ENCODE measurements at places on chromosomes 1 and 21. TPM values are rescaled to one million over a fixed set of nuclear protein-coding genes. Genes with fewer than 3 reads are reported as not detected.

The UBE2U gene
- not detected for total RNA-seq

DNA sequence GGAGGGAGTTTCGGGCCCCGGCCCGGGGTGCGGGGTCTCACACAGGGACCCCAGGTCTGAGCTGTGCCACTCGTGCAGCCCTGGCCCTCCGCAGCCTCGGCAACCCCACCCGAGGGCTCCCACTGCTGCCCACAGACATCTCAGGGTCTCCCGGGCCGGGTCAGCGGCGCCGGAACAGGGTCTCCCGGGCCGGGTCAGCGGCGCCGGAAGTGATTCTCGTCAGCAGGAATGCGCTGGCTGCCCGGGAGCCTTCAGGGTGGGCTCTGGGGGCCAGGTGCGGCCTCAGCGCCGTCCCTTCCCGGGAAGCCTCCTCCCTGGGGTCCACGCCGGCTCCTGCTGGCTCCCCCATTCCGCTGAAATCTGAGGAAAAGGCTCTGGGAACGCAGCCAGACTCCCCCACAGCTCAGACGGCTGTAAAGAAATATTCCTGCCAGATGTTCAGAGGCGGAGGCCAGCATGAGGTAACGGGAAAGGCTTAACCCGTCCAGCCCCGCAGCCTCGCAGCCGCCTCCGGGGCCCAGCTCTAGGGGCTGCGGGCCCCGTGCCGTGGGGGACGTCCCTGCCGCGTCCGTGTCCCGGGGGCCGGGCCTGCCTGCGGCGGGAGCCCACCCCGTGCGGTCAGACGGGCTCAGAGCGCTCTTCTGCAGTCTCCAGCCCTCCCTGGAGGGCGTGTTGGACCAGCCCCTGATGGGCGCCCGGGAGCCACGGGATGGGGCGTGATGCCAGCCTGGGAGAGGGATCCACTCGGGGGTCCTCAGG is 8.7 kb upstream of the COL6A1 start:
- peaks cover 34% of the 10 kb centered on the region for H3K4me1 ChIP-seq
- peaks cover 35% of the 10 kb centered on the region for H3K27me3 ChIP-seq
- H3K4me3 ChIP-seq = peak overlapping the region; percentile 52
- DNase-seq = no peak
- H3K27ac ChIP-seq = no peak overlapping the region

The IL12RB2 gene
- 3.6 TPM for total RNA-seq

DNA sequence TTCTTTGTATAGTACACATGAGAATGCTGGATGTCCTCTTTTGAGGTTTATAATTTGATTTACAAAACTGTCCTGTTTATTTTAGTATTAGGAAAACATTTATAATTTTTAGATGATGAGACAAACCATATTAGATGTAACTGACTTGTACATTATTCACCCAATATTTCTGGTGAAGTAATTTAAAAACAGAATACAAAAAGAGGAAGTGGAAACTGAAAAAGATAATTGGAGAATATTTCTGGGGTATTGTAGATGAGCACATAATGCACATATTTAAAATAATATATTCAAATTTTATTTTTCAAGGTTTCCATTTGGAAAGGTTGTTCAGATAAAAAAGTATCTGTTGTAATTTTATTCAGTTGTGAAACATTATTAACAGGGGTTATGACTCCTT is 40.7 kb downstream of the XPR1 start:
- no peak overlapping the region for H3K4me3 ChIP-seq
- no peak for DNase-seq
- H3K27me3 ChIP-seq = no peaks in the 10 kb centered on the region
- H3K36me3 ChIP-seq = no peaks in the 10 kb centered on the region

GRCh38 chr1:193479187-193479586 is 292.8 kb upstream of the B3GALT2 start:
- H3K27ac ChIP-seq = peak overlapping the region; percentile 68
- peaks cover 70% of the 10 kb centered on the region for H3K4me1 ChIP-seq
- no peaks in the 10 kb centered on the region for H3K27me3 ChIP-seq
- H3K4me3 ChIP-seq = no peak overlapping the region

DNA sequence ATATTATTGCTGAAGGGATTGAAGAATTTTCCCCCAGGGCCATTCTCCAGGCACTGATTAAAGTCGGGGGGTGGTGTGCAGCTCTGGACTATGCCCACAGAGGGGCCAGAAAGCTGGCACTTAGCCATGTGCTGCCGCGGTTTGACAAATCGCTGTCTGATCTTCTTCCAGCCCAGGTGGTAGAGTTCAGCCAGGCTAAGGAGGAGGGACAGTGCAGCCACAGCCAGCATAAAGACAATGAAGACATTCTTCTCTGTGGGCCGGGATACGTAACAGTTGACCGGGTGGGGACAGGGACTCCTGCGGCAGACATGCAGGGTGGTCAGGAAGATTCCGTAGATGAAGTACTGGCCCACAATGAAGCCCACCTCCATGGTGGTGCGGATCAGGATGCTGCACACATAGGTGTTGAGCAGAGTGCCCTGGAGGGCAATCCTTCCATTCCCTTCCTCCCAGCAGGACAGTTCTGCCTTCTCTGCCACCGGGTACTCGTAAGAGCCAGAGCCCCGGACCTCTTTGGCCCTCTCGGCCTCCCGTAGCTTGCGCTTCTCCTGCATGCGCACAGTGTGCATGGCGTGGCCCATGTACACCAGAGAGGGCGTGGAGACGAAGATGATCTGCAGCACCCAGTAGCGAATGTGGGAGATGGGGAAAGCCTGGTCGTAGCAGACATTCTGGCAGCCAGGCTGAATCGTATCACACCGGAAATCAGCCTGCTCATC is 1.9 kb downstream of the GJA5 start:
- peaks cover 20% of the 10 kb centered on the region for H3K4me1 ChIP-seq
- no peaks in the 10 kb centered on the region for H3K36me3 ChIP-seq
- DNase-seq = no peak
- H3K27ac ChIP-seq = no peak overlapping the region
- H3K27me3 ChIP-seq = no peaks in the 10 kb centered on the region

- no peaks in the 10 kb centered on the region for H3K27me3 ChIP-seq
- no peak overlapping the region for H3K27ac ChIP-seq
- no peak overlapping the region for H3K4me3 ChIP-seq
- no peak for DNase-seq
- H3K36me3 ChIP-seq = peaks cover 56% of the 10 kb centered on the region
- H3K4me1 ChIP-seq = peaks cover 47% of the 10 kb centered on the region
Observed at GRCh38 chr1:111184663-111185062, 15.8 kb downstream of the DENND2D start.

GRCh38 chr1:216902669-216903381 is 179.6 kb upstream of the ESRRG start:
- no peak overlapping the region for H3K4me3 ChIP-seq
- no peak overlapping the region for H3K27ac ChIP-seq
- H3K27me3 ChIP-seq = no peaks in the 10 kb centered on the region
- no peak for DNase-seq
- no peaks in the 10 kb centered on the region for H3K36me3 ChIP-seq

DNA sequence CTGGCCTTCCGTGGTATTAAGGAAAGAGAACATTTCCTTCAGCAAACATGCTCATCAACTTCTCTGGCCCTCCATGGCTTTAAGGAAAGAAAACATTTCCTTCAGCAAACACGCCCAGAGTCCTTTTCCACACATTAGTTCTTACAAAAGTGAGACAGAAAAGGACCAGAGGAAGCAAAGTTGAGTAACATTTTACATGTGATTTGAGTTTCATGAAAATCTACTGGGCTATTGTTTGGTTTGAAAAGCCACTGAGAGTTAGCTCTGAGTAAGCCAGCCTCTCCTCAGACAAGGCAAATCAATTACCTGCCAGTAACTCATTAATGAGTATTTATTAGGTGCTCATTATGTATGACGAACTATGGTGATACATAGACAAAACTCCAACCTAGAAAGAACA is 78.0 kb downstream of the NID1 start:
- no peak for DNase-seq
- no peaks in the 10 kb centered on the region for H3K36me3 ChIP-seq
- H3K4me1 ChIP-seq = no peaks in the 10 kb centered on the region
- no peak overlapping the region for H3K27ac ChIP-seq

DNA sequence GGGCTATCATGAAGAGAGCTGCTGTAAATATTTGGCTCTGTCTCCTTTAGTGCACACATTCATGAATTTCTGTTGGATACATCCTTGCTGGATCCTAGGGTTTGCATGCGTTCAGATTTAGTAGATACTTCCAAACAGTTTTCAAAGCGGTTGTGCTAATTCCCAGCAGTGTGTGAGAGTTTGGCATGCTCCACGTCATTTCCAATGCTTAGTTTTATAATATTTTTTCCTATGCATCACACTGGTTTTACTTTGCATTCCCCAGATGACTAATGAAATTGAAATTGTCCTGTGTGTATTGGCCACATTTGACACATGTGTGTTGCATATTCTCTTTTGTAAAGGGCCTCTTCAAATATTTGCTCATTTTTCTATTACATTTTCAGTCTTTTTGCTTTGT is 18.5 kb upstream of the AADACL3 start:
- no peak for DNase-seq
- no peak overlapping the region for H3K4me3 ChIP-seq
- H3K27ac ChIP-seq = no peak overlapping the region
- H3K27me3 ChIP-seq = no peaks in the 10 kb centered on the region
- no peaks in the 10 kb centered on the region for H3K36me3 ChIP-seq

The TFF3 gene
- total RNA-seq = not detected

The FCRLB gene
- total RNA-seq = 1.5 TPM

The CPT2 gene
- total RNA-seq = 18.9 TPM

Data from CD4-positive, alpha-beta memory T cell (primary cell).